Frontal cortex (tissue), 4 donors: ENCODE measurements at places on chromosomes 2 and 18.

DNA sequence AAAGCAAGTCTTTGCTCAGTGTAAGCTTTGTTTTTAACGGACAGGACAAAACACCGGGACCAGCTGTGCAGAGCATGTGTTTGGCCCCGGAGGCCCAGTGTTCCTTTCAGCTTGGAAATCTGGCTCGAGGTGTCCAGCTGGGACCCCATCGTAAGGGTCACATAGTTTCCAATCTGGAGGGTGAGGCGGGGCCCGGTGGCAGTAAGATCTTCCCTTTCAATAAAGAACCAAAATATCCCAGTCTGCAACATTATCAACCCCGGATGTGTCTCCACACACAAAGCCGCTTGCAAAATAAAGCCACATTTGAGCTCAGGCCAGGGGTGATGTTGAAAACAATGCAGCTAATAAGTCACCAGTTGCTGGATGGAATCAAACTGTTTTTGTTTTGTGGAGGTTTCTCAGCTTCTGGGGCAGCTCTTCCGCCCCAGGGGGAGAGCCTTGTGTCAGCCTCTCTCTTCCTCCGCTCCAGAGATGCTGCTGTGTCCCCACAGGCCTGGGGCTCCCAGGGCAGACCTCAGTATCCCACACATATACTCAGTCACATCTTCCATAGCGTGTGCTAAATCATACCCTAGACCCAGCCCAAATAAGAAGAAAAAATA, 138.6 kb upstream of the GLI2 start:
- DNase-seq, result no peak

- DNase-seq, result no peak
These were observed 108.5 kb upstream of the THOC1 start for GRCh38 chr18:376311-376710.

GRCh38 chr18:7592305-7593071, 25.4 kb downstream of the PTPRM start:
- no peak for DNase-seq

GRCh38 chr2:168139852-168140251, 107.5 kb downstream of the STK39 start:
- DNase-seq, result no peak

DNA sequence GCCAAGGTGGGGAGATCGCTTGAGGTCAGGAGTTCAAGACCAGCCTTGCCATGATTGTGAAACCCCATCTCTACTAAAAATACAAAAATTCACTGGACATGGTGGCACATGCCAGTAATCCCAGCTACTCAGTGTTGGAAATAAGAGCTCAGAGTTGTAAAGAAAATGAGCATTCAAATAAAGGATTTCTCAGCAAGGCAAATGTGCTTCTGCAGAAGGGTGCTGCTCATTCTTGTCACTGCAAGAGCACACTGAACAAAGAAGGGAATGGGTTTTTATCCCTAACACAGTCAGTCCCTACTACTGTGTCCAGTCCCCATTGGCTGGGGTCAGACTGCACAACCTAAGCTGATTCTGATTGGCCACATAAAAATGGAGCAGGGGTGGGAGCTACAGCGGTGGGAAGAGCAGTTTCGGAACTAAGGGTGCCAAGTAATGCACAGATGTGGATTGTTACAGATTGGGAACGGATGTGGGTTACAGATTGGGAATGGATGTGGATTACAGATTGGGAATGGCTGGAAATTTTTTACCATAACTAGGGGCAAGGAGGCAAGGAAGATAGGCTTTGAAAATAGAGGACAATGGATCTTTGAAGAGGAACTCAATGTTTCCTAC, 31.1 kb upstream of the TRAPPC8 start:
- DNase-seq, result no peak

GRCh38 chr18:62118328-62118727, 68.5 kb downstream of the PIGN start:
- DNase-seq, result no peak

- DNase-seq, result no peak
These were observed 3.1 kb downstream of the PROM2 start for GRCh38 chr2:95277246-95277906.

GRCh38 chr2:192414794-192415193, 220.1 kb upstream of the TMEFF2 start:
- DNase-seq, result no peak

- no peak for DNase-seq
These were observed 132.3 kb downstream of the UXS1 start for GRCh38 chr2:106061611-106062349.

GRCh38 chr2:206802654-206803514, 37.5 kb downstream of the FASTKD2 start:
- DNase-seq, result no peak

- no peak for DNase-seq
These were observed 108.5 kb upstream of the LYPD6 start for GRCh38 chr2:149221898-149222297.

GRCh38 chr2:175318542-175318941, 137.0 kb upstream of the ATP5MC3 start:
- no peak for DNase-seq

DNA sequence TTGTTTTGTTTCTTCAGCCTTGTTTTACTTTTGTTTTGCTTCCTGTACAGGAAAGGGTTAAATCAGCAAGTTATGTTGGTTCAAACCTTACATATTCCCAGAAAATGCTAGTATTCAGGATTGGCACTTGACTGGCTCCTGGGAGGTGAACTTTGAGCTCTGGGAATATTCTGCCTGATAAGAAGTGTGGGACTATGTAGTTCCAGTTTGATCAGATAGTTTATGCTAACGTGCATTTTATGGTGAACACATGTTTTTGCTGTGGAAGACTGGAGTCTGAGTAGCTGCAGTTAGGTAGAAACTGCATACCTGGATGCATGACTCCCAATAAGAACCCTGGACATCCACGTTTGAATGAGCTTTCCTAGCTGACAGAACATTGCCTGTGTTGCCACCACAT, 603.1 kb upstream of the HS6ST1 start:
- DNase-seq, result no peak

DNA sequence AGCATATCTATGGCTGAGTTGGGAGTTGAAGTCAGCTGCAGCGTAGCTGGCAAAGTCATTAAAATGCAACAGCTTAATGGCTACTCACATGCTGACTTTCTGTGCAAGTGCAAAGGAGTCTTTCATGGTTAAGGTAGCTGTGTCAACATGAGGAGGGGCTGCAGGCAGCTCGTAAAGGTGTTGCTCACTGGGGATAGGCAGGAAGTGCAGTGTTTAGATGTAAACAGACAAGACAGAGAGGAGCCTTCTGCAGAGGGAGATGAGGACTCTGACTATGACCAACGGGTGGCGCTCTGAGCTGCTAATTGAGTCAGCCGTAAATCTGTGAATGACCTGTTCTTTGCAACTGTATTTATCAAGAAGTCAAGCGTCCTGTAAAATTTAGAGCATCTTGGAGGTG, 22.3 kb upstream of the CAVIN2 start:
- DNase-seq, result no peak

GRCh38 chr2:30732376-30732775, 74.9 kb downstream of the CAPN13 start:
- no peak for DNase-seq

GRCh38 chr18:48959921-48960920, 9.5 kb upstream of the SMAD7 start:
- DNase-seq, result no peak

GRCh38 chr2:38074058-38074763, 1.7 kb downstream of the CYP1B1 start:
- DNase-seq, result no peak

DNA sequence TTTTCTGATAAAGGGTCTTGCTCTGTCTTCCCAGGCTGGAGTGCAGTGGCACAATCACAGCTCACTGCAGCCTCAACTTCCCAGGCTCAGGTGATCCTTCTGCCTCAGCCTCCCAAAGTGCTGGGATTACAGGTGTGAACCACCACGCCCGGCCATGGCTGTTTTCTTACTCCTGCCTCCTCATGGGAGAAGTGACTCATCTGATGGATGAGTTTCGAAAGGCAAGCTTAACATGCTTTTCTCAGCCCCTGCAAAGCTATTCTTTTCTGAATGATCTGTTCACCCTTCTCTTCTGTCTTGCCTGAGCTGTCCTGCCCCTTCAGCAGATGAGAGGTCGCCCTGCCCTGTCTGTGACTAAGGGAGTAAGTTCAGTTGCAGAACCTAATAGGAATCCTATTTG, 929 bp upstream of the CREG2 start:
- peak; percentile 17 for DNase-seq

- DNase-seq, result no peak
These were observed 439.7 kb downstream of the RIT2 start for GRCh38 chr18:42675810-42676209.

DNA sequence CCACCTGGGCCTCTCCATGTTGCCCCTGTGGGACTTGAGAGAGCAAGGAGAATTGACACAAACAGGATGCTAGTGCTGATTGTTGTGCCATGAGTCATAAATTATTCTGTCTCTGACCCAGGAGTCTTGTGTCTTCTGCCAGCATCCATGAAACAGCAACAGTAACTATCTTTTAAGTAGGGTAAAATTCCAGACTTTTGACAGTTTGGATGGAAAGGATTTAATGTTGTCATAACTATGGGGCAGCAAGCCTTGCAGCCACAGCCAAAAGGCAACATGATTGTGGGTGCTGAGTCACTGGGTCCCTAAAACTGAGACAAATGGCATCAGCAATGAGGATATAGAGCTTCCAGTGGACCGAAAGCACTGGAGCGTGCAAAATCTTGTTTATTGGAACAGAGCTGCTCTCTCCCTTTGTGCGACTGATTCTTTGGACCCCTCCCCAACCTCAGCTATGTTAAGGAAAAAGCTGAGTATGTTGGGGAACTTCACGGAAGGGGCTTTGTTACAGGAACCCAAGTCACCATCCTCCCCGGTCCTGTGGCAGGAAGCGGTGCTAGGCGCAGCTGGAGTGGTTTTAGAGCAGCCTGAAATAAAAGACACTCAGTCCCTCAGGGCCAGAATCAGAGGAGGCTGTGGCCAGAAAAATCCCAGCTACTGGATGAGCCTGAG, 9.6 kb upstream of the ITPRIPL1 start:
- no peak for DNase-seq

- DNase-seq, result no peak
These were observed 139.2 kb upstream of the VRK2 start for GRCh38 chr2:57907411-57907810.

DNA sequence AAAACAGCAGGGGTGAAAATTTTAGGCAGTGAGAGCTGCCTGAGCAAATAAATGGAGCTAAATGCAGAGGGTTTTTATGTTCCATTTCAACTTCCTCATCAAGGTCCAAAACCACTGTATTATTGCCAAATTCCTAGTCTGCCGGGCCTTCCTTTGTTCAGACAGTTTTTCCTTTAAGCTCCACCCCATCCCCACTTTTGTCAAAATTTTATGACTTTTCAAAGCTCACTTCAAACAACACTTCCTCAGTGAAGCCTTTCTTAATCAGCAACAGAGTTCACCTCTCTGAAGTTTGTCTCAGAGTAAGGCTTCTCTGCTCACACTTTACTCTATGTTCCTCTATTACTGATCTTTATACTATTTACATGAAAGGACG, 81.3 kb downstream of the CERKL start:
- no peak for DNase-seq

DNA sequence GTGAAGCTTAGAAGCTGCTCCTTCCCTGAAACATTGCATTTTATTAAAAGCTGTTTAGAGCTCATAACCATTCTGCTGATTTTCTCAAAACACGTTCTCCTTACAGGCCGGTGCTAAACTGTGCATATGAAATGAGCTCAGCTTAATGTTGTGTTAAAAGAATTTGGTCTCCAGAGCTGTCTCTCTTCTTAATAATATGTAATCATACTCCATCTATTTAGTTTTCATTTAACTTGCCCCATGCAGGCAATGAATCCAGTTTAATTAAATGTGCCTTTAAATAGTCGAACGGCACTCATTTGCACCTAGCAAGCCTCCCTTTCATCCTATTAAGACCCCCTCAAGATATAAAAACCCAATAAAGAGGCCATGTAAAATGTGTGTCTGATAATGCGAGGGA, 76.3 kb downstream of the HNMT start:
- DNase-seq, result no peak

DNA sequence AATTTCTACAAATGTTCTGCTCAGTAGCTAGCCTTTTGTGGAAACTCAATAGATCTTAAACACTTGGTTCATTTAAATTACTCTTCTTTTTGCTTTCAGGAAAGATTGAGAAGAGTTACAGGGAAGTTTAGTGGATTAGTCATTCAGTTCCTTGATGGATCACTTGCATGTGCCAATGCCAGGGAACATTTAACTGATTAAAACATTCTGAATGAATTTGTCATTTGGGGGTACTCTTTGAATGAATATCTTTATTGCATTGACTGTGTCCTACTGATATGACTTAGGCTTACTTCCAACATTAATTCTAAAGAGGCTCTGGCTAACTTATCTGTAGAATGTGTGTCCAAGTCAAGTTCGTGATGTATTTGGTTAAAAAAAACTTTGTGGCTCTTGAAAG, 199.8 kb downstream of the PLCL1 start:
- DNase-seq, result no peak

DNA sequence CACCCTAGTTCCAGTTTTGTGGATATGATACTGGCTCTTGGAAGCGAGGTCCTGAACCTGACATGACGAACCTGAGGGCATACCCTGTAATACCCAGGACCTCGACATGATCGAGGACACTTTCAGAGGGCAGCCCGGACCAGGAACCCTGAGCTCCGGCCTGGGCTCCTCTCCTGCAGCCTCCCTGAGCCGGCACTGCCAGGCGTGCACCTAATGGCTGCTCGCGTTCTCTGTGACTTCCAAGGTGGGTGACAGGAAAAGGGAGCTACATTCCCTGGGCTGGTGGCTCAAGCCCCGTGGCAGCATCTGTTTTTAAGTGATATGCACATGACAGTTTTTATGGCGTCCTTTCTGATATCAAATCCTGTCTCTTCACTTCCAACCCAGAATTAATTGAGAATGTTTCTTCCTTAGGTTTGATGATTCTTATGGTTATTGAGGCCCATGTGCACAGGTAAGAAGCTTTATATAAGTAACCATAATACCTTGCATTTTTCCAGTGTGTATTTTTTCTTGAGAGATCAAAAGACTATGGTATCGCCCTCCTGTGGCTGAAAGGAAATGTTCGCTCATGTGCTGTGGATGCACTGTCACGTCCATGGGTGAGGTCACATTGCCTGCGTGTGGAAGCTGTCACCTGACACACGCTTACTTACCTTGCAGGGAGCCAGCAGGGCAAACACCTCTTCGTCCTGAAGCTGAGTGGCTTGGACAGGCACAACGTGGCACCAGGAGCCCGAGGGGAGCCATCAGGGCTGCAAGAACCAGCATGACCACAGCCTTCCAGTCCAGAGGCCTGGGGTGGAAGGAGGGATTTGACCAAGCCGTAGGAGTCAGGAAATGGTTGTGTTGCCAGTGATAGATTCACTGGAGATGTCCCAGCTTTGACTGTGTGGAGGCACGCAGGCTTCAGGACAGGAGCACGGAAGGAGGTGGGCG, 367.4 kb upstream of the MYT1L start:
- DNase-seq, result no peak

- no peak for DNase-seq
These were observed 19.5 kb downstream of the SLC25A52 start for GRCh38 chr18:31741097-31741735.

- DNase-seq, result no peak
These were observed 8.0 kb upstream of the CYP27C1 start for GRCh38 chr2:127228102-127228501.
